ENCODE measurements at places on chromosomes 1 and 21. TPM values are rescaled to one million over a fixed set of nuclear protein-coding genes. Genes with fewer than 3 reads are reported as not detected.

GRCh38 chr1:156601892-156602291, 613 bp upstream of the GPATCH4 start:
- no peaks in the 10 kb centered on the region for H3K36me3 ChIP-seq
- DNase-seq = peak; percentile 45
- H3K4me3 ChIP-seq = peak overlapping the region; percentile 56
- no peaks in the 10 kb centered on the region for H3K4me1 ChIP-seq

- H3K4me3 ChIP-seq = no peak overlapping the region
- no peaks in the 10 kb centered on the region for H3K36me3 ChIP-seq
- H3K4me1 ChIP-seq = no peaks in the 10 kb centered on the region
- no peak for DNase-seq
- H3K27ac ChIP-seq = no peak overlapping the region
Measured at GRCh38 chr1:63323865-63324778, 1.8 kb downstream of the FOXD3 start.

GRCh38 chr1:168514455-168514854, 29.3 kb downstream of the XCL2 start:
- H3K36me3 ChIP-seq = no peaks in the 10 kb centered on the region
- H3K4me1 ChIP-seq = no peaks in the 10 kb centered on the region
- no peak overlapping the region for H3K4me3 ChIP-seq
- H3K27ac ChIP-seq = no peak overlapping the region
- no peak for DNase-seq

GRCh38 chr1:19006000-19006399, 49.5 kb upstream of the IFFO2 start:
- no peak overlapping the region for H3K27ac ChIP-seq
- DNase-seq = no peak
- no peak overlapping the region for H3K4me3 ChIP-seq
- H3K27me3 ChIP-seq = no peaks in the 10 kb centered on the region

KRTAP7-1 gene
- total RNA-seq = not detected

DNA sequence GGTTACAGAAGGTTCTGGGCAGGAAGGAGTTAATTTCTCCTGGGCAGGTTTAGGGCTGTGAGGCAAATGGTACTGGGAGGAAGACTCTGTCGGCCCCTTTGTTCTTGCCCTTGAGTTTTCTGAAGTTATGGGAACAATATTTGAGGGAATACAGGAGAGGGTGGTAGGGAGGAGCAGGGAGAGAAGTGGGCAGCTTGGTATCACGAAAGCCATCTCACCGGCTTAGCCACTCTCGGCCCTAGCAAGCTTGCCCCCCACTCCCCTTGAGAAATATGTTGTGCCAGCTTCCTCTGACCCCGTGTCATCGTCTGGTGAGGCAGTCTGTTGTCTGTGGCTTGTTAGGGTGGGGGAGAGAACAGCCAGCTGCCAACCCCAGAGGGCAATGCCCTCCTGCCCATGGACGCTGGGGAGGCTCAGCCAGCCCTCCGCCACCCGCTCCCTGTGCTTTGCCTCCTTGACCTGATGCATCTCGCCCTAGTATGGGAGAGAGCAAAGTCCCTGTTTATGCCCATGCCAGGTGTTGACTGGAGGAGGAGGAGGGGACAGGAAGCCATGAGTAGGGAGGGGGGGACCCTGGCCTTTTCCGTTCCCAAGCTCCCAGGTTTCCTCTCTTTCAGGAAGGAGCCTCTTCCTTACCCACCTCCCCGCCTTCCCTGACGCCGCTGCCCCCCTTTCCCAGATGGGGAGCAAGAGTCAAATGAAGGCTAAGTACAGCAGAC, 1.2 kb downstream of the EFNA1 start:
- H3K27ac ChIP-seq = no peak overlapping the region
- H3K4me1 ChIP-seq = no peaks in the 10 kb centered on the region
- no peak overlapping the region for H3K4me3 ChIP-seq
- no peak for DNase-seq
- H3K27me3 ChIP-seq = no peaks in the 10 kb centered on the region
- no peaks in the 10 kb centered on the region for H3K36me3 ChIP-seq

RGS18 gene
- 5.4 TPM for total RNA-seq

GRCh38 chr1:67816506-67816905, 16.8 kb downstream of the GNG12 start:
- H3K36me3 ChIP-seq = no peaks in the 10 kb centered on the region
- H3K27me3 ChIP-seq = no peaks in the 10 kb centered on the region
- DNase-seq = no peak

UBE2U gene
- total RNA-seq = not detected

GRCh38 chr1:244761279-244761678, 74.2 kb upstream of the COX20 start:
- H3K36me3 ChIP-seq = no peaks in the 10 kb centered on the region
- DNase-seq = no peak
- H3K27me3 ChIP-seq = peaks cover 1% of the 10 kb centered on the region
- no peak overlapping the region for H3K4me3 ChIP-seq
- H3K4me1 ChIP-seq = no peaks in the 10 kb centered on the region
- no peak overlapping the region for H3K27ac ChIP-seq

GRCh38 chr1:198465201-198466144, 75.0 kb downstream of the ATP6V1G3 start:
- H3K4me1 ChIP-seq = no peaks in the 10 kb centered on the region
- H3K4me3 ChIP-seq = no peak overlapping the region
- no peak for DNase-seq
- H3K27ac ChIP-seq = no peak overlapping the region
- no peaks in the 10 kb centered on the region for H3K36me3 ChIP-seq
- H3K27me3 ChIP-seq = no peaks in the 10 kb centered on the region

DNA sequence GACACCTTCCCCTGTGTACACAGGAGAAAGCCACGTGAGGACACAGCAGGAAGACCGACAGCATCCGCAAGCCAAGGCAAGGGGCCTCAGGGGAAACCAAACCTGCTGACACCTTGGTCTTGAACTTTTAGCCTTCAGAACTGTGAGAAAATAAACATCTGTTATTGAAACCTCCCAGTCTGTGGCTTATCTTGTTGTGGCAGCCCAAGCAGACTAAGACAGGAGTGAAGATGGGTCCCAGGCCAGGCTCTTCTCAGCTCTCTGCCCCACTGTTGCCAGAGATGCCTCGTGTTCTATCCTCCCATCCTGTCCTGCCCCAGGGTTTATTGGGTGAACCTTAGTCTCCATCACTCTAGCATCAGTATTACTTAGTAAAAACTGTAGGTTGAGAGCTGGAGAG, 236.3 kb downstream of the MATN1 start:
- no peaks in the 10 kb centered on the region for H3K36me3 ChIP-seq
- no peak overlapping the region for H3K4me3 ChIP-seq
- no peak for DNase-seq
- no peaks in the 10 kb centered on the region for H3K27me3 ChIP-seq
- H3K4me1 ChIP-seq = no peaks in the 10 kb centered on the region

DNA sequence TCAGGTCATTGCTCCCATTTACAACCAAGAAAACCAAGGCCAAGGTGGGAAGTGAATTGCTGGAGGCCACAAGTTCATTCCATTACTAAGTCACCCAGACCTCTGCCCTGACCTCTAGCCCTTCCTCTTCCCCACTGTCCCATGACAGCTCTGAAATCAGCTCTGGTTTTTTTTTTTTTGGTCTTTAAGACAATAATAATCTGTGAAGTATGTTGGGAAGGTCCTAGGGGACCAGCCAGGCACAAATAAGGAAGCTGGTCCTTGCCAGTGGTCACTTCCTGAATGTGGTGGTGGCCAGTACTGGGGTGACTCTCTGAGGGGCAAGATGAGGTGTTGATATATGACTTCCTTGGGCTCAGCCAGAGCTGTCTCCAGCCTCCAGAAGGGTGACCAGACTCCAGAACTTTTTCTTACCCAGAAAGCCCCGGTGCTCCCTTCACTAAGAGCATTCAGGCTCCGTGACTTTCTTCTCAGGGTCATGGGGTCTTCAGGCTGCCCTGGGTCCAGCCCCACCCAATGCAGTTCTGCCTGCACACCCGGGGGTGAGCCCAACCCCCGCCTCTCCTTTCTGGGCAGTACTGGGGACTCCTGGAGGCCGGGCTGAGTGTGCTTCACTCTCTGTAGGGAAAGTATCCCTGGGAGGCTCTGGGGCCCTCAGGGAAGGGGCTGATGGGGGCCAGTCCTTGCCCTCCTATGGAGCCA, 159.6 kb downstream of the PTPRU start:
- DNase-seq = no peak
- H3K4me1 ChIP-seq = no peaks in the 10 kb centered on the region
- H3K27me3 ChIP-seq = no peaks in the 10 kb centered on the region
- H3K36me3 ChIP-seq = no peaks in the 10 kb centered on the region
- H3K27ac ChIP-seq = no peak overlapping the region

SSX2IP gene
- 11.9 TPM for total RNA-seq

All from aorta (tissue), 5 donors.